ENCODE measurements at places on chromosomes 5 and 9.

DNA sequence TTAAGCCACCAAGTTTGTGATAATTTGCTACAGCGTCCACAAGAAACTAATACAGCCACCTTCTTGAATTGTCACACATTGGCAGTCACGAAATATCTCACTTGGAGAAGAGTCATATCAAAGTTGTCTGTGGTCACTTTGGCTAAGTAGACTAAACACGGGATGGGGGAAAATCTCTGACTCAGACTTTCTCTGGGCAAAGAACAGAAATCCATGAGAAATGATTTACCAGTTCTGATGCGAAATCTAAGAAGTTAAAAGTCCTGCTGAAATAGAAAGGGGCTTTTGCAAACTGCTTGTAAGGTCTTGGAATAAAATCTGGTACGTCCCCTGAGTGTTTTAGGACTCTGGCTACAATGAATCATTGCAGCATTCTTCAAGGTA lies 158.4 kb downstream of the COL23A1 start:
- DNase-seq = no peak

DNA sequence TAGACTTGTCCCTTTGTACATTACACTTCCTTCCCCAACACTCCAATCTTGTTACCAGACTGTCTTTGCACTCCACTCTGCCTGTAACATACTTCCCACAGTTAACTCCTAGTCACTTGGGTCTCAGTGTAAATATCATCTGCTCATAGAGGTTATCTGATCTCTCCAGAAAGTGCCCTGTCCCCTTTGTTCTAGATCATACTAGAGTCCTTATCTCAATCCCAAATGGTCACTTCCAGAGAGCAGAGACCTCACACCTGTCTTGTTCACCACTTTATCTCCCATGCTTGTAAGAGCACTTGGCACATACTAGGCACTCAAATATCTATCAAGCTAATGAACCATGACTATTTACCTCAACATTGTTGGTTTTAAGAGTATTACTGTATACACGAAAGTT lies 30.4 kb downstream of the SETX start:
- no peak for DNase-seq

- DNase-seq = no peak
Observed at GRCh38 chr5:155366096-155366495, 352.5 kb downstream of the KIF4B start.

- DNase-seq = no peak
Observed at GRCh38 chr5:38905516-38905915, 59.7 kb downstream of the OSMR start.

DNA sequence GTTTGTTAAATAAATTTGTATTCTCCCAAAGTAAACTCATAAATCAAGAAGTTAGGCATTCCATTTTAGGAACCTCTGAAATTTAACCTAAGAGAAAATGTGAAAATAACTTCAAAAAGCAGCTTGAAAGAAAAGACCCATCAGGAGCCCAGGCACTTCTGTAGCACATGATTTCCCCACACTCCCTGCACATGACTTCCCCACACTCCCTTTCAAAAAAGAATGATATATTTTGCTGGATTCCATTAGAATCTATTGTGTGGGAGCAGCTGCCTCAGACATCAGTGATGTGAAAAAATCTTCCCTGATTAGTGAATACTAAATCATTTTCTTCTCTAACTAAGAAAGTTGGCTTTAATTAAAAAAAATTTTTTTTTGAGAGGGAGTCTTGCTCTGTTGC lies 83.3 kb downstream of the GLDC start:
- DNase-seq = no peak

- no peak for DNase-seq
Observed at GRCh38 chr5:17019324-17019723, 83.2 kb upstream of the MYO10 start.

Measured in effector memory CD4-positive, alpha-beta T cell (primary cell).